Right forelimb (tissue), 1 donor: ENCODE measurements at places on chromosomes 3 and 15.

GRCh38 chr3:11636394-11636770, 7.3 kb downstream of the VGLL4 start:
- no peak for DNase-seq

DNA sequence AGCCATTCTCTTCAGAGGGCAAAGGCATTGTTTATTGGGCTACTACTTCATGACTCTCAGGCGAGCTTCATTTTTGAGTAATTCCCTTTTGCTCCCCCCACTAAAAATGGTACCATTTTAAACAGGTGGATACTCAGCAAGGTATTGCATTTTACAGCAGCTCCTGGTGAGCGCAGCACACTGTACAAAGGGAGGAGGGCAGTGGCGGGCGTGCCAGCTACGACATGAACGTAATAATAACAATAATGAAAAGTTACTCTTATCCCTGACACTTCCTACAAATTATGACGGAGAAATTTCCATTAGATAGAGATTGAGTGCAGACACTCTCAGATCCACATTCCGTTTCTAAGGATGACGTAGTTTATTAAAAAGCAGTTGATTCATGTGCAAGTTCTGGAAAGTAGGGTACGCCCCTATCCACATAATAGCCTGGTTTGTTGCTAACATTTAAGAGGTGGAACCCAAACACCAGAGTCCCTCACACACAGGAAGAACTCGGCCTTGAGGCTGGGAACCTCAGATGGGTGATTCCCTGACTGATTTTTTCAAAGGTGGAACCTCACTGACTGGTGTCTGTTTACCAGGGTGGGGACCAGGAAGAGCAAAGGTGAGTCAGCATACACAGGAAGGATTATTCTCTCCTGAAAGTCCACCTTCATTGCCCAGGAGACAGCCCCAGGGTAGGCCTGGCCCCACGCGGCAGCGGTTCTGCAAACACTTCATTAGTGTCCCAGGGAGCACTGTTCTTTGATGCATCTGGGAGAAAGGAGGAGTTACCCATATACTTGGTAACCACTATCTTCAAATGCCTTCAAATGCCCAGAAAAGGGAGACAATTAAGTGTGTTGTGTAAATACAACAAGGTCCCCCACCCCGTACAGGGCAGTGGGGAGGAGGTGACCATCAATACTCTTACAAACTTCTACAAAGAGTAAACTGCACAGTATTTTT, 69.9 kb downstream of the LDHAL6B start:
- no peak for DNase-seq

DNA sequence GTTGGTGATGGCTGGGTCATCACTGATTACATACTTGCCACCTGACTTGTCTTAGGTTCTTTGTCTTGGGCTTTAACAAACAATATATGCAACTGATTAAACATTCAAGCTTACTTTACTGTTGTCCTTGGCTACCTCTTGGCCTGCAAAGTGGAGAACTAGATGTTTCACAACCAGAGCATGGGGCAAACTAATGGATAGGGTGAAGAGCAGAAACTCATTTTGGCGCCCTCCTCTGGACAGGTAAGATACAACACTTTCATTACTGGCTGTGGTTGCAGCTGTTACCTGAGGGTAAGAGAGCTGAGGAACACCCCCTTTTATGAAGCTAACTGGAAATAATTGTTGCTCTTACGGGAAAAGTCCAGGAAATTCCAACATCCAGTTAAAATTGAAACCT, 262.1 kb downstream of the NAALADL2 start:
- no peak for DNase-seq

DNA sequence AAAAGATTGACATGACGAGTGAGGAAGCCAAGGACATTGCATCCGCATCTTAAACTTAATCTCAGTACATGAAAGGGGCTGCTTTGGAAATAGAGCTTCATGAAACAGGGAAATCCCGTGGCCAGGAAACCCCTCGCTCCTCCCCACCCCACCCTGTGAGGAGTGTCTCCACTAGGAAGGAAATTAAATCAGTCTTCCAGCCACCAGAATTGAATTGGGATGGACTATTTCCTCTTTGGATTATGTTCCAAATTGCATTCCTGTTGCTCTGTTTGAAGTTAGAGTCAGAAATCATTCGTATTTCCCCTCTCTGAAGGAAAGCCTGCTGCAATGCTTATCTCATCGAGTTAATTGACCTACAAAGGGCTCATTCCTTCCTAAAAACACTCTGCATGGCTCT, 35.8 kb downstream of the CLDN11 start:
- DNase-seq = no peak

DNA sequence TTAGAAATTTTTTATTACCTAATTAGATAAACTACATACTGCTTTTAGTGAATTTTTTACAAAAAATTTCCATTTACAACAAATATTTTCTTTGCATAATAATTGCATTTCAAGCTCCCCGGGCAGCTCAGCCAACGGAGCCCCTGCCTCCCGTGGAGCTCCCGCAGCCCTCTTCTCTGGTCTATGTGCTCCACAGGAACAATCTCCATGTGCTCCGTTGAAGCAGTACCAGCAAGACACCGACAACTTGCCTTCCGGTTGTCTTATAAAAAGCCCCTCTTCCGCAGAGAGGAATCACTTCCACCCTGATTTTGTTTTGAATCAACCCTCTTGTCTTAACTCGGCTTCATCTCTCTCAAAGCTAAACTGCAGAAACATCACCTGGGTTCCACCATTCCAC, 46.9 kb upstream of the CHD2 start:
- DNase-seq = no peak
